Activated naive CD4-positive, alpha-beta T cell treated with Interleukin-2 at 50 U/mL for 16 hours (primary cell): ENCODE measurements at places on chromosomes 2 and 18.

- DNase-seq: no peak
Measured at GRCh38 chr18:50716902-50717301, 102.9 kb downstream of the MRO start.

- no peak for DNase-seq
Measured at GRCh38 chr2:192932376-192932775, 737.6 kb upstream of the TMEFF2 start.

DNA sequence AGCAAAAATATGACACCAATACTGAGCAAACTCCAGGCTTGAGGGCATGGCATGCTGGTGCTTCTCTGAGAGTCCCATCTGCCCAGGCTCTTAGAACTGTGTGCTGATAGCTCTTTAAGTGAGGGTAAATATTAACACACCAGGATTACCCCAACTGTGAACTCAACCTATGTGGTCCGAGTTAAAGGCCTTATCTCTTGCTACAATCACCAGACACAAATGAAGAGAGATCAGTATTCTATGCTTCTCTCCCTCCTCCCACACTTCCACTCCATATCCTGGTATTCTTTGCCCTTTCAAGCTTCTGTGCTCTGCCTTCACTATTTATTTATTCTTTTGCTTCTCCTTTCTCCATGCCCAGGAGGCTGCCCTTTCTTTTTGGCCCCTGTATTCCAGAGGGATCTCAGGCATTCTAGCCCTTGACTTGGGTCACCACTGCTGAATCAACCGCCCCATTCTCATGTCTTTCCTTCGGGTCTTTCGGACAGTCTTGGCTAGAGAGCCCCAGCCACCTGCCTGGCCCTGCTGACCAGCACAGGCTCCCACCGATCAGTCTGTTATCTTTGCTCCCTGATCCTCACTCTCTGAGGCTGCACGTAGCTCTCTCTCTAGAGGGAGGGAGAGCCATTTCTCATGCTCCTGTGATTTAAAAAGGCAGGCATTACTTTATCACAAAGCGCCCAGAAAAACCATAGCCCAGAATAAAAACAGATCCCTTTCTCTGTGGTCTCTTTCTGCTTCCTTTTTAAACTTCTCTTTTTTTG lies 17.2 kb upstream of the HK2 start:
- DNase-seq: no peak

- no peak for DNase-seq
Measured at GRCh38 chr18:9066817-9067306, 35.6 kb upstream of the NDUFV2 start.

- no peak for DNase-seq
Measured at GRCh38 chr2:149087751-149088150, 49.3 kb downstream of the LYPD6B start.

GRCh38 chr2:135709992-135710391 lies 31.7 kb upstream of the UBXN4 start:
- DNase-seq: peak; percentile 72

DNA sequence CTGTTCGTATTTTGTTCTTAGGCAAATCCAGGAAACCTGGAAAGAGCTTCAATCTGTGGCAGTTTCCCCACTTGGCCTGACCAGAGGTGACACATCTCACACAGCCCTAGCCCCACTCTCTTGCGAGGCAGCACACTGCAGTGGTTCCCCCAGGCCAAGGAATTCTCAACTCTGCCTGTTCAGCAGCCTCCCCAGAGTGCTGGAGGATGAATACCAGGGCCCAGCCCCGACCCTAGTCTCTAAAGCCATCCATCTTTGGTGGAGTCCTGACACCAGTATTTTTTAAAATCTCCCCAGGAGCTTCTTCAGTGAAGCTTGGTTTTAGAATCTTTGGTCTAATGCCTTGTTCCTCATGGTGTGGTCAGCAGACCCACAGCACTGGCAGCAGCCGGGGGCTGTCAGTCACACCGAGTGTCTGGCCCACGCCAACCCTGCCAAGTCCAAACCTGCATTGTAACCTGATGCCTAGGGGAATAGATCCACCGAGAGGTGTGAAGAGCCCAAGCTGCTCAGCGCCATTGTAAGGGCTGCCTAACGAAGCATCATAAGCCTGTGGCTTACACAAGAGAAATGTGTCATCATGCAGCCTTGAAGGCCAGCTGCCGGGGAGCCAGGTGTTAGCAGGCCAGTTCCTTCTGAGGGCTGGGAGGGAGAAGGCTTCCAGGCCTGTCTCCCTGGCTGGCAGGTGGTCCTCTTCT lies 428.7 kb upstream of the ID2 start:
- no peak for DNase-seq

DNA sequence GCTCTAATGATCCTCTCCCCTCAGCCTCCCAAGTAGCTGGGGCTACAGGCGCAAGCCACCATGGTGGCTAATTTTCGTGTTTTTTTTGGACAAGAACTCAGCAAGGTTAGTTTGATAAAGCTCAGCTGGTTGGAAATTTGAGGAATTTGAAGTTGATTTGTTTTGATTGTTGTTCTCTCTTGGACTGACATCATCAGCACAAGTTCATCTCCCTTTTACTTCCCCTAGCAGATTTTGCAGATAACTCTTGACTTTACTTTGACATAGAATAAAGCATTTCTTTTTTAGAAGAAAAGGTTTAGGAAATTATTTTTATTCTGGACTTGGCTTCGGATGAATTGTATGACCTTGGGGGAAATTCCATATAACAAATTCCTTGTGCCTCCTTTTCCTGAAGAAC lies 74.9 kb upstream of the DLX2 start:
- DNase-seq: no peak

- DNase-seq: no peak
Measured at GRCh38 chr2:46672752-46673151, 193.4 kb downstream of the TMEM247 start.

- DNase-seq: no peak
Measured at GRCh38 chr2:139374296-139374850, 594.2 kb upstream of the NXPH2 start.

DNA sequence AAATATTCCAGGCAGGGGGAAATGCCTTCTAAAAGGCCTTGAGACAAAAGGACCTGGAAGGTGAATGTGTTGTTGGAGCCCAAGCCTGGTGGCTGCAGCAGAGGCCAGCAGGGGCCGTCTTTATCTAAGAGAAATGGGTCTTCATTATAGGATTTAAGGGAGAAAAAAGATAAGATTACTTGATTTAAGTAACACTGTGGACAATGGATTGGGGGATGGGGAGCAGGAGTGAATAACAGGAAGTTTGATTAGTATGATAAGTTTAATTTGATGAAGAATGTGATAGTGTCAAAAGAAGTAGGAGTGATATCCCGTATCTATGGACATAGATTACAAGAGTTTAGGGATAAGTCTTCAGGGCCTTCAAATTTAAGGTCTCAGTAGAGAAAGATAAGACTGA lies 64.2 kb downstream of the WDR75 start:
- DNase-seq: no peak

DNA sequence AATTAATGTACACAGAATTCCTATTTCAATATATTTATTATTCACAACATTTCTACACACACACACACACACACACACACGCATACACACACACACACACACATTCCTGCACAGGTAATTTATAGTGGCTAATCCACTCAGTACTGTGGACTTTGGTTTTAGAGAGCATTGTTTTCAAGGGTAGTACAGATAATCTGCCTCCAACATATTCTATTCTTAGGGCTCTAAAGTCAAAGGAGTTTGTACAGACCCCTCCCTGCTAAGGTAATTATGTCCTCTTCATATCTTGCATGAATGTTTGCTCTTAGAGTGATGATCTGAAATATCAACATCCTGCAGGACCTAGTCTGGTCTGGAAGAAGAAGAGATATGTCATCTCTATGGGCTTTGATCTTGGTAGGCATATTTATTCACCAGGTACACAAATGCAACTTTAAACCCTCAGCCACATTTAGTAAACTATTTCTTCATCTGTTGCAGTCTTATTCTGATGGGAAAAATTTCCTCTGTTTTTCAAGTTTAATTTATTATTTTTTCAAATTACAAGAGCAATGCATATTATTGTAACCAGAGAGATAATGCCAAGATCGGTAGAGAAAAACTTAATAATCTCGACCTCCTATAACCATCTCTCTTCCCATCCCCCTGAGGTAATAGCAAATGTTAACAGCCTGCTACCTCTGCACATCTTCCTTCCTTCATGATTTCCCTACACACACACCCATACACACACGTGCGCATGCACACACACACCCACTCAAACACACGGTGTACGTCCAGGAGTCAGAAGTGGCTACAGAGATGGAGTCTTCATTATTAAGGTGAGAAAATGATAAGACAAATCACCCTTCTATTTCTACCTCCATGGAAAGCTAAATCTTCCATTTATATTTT lies 18.3 kb upstream of the POLE4 start:
- DNase-seq: no peak

DNA sequence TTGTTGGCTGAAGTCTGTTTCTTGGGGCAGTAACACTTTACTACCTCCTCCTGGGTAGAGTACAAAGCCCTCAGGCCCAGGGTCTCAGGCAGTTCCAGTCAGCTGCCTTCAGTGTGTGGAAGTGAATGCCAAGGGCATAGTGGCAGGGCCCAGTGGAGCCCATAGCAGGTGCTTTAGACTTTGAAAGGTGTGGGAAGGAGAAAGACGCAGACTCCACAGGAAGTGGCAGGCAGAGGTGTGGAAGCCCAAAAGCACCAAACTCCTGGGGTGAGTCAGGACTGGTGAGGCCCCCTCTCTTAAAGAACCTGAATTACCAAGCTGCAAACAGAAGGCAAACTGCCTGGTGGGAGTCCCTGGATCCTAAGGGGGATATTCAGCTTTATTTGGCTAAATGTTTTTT lies 45.3 kb downstream of the ADAM23 start:
- peak; percentile 7 for DNase-seq

DNA sequence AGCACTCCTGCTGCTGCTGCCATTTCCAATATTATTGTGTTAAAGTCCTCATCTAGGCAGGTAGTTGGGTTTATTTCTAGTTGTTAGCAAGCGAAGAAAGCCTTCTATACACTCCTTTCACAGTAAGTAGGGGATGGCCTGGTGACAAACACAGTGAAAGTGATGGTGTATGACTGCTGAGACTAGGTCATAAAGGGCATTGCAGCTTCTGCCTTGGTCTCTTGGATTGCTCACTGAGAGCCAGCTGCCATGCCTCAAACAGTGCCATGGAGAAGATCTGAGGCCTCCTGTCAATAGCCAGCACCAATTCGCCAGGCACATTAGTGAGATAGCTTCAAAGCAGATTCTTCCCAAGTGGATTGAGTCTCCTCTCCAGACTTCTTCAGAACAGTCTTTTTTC lies 27.6 kb upstream of the MSTN start:
- DNase-seq: no peak

- DNase-seq: no peak
Measured at GRCh38 chr18:44719519-44720060, 38.9 kb downstream of the SETBP1 start.

GRCh38 chr2:232085164-232085563 lies 123.7 kb downstream of the DIS3L2 start:
- no peak for DNase-seq

DNA sequence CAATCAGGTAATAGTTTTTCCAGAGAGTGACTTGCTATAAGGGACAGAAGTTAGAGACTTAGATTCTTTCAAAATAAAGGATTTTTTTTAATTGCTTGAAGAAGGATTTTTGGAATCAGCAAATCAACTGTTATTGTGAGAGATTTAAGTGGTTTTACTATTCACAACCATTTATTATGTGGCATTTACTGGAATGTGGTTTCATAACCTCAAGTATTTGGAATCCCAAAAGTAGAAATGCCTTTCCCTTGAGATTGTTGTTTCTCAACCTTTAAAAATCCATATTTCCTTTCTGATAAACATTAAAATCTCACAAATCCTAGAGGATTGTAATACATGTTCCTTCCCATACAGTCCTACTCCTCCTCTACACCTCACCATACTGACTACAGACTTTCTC lies 5.0 kb downstream of the TANK start:
- DNase-seq: no peak

DNA sequence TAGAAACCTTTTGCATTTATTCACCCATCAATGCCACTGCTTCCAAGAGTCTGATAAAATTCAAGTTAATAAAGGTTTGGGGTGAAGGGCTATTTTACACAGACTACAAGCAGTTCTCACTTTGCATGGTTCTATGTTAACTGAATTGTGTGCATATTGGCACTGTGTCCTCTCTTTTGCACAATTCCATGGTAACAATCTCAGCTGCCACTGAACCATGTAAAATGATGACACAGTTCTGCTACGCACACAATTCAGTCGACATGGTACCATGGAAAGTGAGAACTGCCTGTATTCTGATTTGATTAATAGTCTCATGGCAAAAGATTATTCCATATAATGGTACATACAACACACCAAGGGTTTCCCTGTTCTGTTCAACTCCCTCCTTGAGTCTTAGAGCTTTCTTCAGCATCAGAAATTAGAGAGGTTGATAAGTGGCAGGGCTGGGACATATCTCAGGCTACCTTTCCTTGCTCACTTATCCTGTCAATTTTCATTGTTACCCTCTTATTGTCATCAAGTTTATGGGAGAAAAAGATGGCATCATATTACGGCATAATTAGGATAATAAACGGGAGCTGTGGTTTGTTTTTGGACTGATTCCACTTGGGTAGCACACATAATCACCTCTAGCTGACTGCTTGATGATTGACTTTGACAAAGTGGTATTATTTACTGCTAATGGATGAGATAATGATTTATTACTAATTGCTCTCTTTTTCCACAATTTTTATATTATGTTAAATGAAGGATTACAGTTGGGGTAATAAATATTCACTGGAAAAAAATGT lies 139.3 kb upstream of the CREB1 start:
- no peak for DNase-seq

- DNase-seq: no peak
Measured at GRCh38 chr18:58272779-58273435, 228.9 kb downstream of the NEDD4L start.

- DNase-seq: no peak
Measured at GRCh38 chr2:96800061-96801004, 15.7 kb upstream of the CNNM3 start.

- DNase-seq: no peak
Measured at GRCh38 chr2:171391532-171391931, 42.3 kb downstream of the METTL8 start.

- no peak for DNase-seq
Measured at GRCh38 chr2:36379710-36380448, 24.3 kb downstream of the CRIM1 start.

DNA sequence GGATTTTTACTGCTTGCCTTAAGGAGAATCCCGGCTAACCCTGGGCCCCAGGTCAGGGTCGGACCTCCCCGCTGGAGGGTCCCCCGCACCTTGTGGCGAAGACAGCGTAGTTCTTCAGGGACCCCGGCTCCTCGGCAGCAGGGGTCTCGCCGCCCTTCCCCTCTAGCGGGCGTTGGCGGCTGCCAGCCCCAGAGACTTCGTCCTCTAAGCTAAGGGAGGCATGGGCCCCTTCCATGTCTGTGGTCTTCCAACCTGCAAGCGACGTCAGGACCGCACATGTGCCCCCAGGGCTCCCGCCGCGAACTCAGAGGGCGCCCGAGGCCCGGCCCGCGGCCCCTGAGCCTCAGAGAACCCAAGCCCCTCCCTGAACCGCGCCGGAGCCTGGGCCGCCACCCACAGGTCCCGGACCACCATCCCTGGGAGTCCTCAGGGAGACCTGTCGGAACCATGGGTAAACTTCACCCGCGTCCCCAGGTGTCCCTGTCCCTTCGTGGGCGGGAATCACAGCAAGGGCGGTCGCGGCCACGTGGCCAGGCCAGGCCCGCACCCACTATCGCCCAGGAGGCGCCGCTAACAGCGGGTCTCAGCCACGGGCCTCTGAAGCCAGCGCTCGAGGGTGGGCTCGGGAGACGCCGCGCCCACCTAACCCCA lies 562 bp downstream of the ANKMY1 start:
- no peak for DNase-seq
